Stimulated activated CD8-positive, alpha-beta memory T cell treated with anti-CD3 and anti-CD28 coated beads, Interleukin-2, amount 100 ng/mL, for 1 hour (primary cell): ENCODE measurements at places on chromosomes 2 and 18.

GRCh38 chr2:148546270-148546669 is 98.3 kb upstream of the EPC2 start:
- no peak for DNase-seq

GRCh38 chr18:64993695-64994094 is 757.1 kb upstream of the CDH7 start:
- no peak for DNase-seq

DNA sequence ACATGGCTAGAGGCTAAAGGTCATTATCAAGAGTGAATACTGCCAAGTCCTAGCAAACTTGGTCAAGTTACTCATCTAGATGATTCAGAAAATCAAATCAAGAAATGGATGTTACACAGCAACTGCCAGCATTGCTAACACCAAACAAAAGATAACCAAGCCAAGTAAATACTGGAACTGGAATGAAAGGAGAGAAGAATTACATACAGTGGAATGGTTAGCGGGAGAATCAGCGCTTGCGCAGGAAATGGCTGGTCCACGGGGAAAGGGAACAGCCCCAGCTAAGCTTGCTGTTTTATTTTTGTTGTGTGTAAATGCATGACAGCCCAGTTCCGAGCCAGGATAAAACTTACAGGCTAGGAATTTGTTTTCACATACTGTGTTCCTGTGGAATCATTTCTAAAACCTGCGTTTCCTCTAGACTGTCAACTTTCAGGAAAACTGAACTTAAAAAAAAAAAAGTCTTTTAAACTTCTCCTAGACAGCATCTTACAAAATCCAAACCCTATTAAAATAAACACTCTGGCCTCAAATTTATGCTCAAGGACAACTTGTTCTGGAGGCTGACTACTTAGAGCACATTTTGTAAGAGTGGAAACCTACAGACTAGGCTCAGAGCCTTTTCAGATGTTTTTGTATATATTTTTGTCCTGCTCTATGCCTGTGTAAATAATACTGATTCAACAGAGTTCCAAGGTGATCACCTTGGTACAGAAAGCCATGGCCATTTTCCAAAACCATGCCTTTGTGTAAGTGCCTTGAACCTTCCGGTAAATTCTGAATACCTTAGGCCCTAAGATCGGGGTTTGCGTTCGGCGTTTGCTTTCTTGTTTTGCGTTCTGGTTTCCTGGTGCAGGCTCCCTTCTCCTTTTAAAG is 30.7 kb upstream of the TXNDC2 start:
- DNase-seq, result no peak

DNA sequence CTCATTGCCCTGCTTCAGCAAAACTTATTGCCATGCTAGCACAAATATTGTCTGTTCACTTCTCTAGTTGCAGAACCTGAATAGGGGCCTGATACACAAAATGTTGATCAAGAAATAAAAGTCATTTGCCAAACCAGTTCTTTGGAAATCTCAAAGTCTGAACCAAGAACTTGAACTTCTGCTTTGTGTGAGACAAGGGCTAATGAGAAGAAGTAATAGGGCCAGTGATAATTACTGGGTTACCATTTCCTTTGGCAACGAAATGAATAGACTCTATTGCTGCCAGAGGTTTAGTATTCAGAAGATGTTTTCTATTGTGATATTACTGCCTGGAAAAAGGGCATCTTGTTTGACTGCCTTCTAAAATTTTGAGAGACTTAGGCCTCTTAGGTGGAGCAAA is 35.0 kb downstream of the TMEFF2 start:
- no peak for DNase-seq

DNA sequence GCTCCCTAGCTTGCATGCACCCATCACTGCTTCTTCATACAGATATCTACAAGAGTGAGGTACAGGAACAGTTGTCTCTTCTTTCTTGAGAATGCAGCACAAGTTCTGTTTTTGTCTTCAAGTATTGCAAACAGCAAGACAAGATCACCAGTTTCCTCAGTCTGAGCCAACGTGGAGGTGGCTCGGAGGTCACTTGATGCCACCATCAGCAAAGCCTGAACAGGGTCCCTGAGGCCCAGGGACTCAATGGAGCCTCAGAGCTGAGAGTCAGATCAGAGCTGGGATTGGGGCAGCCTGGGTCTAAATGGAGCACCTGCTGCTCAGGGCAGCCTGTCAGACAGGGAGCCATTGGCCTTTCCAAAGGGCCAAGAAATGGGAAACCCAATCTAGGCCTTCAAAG is 290.7 kb upstream of the ID2 start:
- DNase-seq, result no peak

DNA sequence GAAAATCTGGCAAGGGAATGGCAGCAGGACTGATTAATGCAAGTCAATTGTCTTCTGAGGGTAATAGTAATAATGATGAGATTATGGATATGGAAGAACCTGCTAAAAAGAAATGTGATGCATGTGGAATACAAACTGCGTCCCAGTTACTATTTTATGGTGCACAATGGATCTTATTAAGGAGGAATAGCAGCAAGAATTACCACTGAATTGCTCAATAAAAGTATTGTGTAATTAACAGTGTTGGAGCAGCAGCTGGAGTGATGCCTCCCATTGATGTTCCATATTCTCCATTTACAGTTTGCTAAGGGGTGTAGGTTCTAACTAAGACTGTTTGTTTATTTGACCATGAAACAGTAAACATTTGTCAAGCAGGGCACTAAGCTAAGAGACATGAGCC is 167.9 kb downstream of the HRH4 start:
- no peak for DNase-seq
